ENCODE measurements at places on chromosomes 3 and 15.

DNA sequence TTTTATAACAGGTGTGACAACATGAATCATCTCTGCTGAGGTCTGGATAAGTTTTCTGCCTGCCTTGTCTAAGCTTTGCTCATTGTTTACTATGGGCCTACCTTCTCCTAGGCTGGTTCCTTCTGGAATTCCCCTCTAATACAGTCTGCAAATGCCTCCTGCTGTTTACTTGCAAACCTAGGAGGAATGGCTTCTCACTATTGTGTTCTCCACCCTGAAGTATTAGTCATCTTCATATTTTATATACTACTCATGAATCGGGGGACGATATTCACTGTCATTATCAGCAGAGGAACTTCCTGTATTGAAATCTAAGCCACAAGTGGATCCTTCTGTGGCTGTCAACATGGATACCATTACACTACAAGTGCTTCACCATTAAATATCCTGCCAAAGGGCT is 154.8 kb downstream of the PLCL2 start:
- DNase-seq, result no peak

- no peak for DNase-seq
Measured at GRCh38 chr3:194482196-194482593, 4.6 kb downstream of the ATP13A3 start.

DNA sequence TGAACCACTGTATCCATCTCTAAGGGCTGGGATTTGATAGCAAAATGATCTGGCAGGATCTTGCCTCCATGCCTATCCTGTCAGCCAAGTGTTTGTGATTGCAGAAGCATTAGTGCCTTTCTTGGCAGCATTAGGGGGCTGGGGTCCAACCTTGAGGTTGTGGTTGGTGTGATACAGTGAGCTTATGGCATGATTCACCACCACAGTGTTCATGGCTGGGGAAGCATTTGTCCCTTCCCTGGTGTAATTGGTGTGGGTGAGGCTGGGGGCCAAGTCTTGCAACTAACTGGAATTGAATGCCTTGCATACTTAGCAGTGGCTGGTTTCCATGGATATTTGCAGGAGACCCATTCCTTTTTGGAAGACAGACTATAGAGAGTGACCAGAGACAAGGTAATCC is 271.0 kb upstream of the TBL1XR1 start:
- no peak for DNase-seq

DNA sequence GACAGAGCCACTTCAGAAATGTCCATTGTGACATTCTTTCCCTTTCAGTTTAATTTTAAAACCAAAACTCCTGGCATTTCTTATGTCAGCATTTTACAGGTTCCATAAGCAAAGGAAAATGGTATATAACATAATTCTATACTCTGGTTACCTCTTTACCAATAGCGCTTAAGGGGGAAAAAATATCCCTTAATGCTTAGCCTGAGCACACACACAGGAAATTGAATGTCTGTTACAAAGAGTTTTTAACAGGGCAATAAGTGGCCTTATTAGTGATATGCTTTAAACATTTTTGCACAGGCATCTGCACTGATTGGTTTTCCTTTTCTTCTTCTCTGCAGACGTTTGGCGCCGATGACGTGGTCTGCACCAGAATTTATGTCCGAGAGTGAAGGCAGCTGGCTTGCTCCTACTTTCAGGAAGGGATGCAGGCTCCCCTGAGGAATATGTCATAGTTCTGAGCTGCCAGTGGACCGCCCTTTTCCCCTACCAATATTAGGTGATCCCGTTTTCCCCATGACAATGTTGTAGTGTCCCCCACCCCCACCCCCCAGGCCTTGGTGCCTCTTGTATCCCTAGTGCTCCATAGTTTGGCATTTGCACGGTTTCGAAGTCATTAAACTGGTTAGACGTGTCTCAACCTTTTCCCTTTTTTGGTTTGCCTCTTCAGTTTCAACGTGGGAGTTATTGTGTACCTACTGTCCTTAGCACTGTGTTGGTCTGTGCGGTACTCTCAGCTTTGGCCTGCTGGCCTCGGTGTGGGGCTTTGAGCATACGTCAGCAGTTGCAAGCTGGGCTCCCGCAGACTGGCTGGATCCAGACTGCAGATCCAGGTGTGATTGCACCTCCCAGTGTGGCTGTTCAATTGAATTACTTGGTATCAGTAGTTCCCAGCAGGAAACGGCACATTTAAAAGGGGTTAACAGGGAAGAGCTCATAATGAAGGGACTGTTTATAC is 7.7 kb downstream of the CRABP1 start:
- no peak for DNase-seq

- no peak for DNase-seq
Measured at GRCh38 chr3:109132801-109133473, 3.6 kb upstream of the C3orf85 start.

DNA sequence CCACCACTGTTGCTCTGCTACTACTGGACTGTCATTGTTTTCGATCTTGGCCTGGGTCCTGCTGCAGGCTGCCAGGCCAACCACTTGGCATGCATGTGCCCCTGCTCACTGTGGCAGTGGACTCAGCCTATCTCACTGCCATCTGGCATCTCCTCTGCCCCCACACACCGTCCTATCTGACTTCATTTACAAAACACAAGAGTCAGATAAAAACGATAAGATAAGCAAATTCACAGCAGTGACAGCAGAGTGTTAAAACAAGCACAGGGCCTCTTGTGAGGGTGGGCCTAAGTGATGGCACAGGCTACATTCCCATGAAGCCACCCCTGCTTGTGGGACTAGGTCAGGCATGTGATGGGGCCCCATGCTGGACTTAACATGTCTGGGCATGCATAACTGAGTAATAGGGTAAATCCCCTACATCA is 68.1 kb downstream of the CRYGS start:
- no peak for DNase-seq

GRCh38 chr15:62164396-62165103 is 535 bp downstream of the C2CD4B start:
- no peak for DNase-seq

DNA sequence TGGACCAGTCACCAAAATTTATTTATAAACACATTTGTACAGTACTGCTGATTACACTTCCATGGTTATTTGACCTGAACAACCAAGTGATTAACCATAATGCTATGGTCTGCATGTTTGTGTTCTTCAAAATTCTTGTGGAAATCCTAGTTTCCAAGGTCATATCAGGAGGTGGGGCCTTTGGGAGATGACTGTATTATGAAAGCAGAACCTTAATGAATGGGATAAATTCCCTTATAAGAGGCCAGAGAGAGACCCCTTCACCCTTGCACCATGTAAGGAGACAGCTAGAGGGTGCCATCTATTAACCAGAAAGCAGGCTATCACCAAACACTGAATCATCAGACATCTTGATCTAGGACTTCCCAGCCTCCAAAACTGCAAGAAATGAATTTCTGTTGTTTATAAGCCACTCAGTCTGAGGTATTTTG is 1.9 kb downstream of the SCAPER start:
- no peak for DNase-seq

GRCh38 chr15:60347480-60348049 is 50.2 kb downstream of the ANXA2 start:
- no peak for DNase-seq

- DNase-seq, result no peak
Measured at GRCh38 chr15:62209821-62210220, 44.7 kb upstream of the C2CD4B start.

GRCh38 chr3:156465194-156465593 is 89.7 kb downstream of the SSR3 start:
- no peak for DNase-seq

DNA sequence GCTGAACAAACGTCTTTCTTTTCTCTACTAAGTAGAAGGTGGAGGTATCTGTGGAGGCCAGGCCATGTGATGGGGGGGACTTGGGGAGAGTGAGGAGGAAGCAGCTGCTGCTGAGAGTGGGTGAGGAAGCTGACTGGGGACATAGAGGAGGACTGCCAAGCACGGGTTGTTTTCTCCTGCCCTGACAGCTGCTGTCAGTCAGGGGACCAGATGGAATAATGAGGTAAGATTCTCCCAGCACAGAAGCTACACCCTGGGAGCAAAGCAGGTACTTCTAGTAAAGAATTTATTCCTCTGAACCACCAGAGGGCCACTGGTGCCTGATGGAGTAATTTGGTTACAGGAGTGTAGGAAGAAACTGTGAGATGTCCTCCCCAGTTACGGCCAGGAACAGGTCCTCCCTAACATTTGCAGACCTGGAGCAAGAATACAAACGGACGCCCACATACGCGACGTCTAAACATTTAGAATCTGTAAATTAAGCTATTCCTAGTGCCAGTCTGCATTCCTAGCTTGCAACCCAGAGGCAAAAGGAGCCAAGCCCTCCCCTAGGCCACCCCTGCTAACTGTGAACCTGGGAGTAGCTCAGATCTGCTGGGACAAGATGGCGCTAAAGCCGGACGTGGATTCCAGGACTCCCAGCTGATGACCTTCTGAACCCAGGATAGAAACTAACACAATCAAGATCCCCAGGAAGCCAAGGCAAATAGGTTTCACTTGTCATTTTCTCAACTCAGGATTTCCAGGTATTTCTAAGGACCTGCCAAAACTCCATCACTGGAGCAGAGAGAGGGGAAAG is 14.8 kb downstream of the CRYGS start:
- DNase-seq, result no peak

- no peak for DNase-seq
Measured at GRCh38 chr3:47344971-47345370, 35.9 kb upstream of the PTPN23 start.

Data from stimulated activated naive CD4-positive, alpha-beta T cell (primary cell).